ENCODE measurements at places on chromosomes 2 and 18.

DNA sequence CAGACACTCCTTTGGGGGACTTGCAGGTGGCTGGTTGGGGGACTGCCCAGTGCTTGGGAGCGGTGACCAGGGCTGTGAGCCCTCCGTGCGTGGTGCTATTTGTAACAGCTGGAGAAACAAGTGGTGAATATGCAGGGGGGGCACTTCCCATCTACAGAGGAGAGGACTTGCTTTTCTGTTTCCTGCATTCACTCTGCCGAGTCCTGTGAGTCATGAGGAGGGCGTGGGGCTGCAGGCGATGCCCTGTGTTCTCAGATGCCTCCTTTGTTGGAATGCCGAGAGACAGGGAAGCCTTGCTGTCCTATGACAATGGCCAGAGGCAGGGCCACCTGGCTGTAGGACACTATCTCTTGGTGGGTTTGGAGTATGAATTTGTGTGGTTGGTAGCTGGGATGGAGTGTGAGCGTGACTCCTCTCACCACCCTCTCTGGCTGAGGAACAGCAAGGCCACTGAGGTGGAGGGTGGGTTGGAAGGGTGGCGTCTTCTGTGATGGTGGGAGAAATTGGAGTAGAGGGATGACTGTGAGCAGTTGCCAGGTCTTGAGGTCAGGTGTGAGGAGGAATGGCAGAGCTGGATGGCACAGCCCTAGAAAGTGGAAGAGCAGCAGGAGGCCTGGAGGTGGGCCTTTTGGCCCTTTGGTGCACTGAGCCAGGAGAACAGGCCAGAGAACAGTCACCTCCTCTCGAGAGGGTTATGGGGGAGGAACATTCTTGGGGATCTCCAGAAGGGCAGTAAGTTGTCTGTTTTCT, 24.3 kb downstream of the FHOD3 start:
- DNase-seq, result no peak

GRCh38 chr18:21741312-21741561, 645 bp downstream of the MIB1 start:
- peak; percentile 9 for DNase-seq

- no peak for DNase-seq
Measured at GRCh38 chr2:45652090-45653031, 886 bp downstream of the PRKCE start.

DNA sequence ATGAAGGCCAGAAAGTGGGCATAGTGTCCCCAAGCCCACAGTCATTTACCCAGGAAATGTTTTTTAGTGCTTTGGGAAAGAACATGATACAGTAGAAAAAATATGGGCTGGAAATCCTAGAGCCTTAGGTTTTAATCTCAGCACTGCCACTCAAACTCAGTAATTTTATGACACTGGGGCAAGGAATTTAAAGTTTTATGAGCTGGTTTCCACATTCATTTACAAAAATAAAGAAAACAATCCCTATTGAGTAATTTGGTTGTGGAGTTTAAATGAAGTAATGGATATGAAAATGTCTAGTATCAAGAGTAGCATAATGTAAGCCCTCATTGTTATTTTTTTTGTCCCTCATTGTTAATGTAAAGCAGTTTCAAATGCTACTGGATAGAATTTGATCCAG, 51.5 kb upstream of the FRZB start:
- DNase-seq, result no peak

DNA sequence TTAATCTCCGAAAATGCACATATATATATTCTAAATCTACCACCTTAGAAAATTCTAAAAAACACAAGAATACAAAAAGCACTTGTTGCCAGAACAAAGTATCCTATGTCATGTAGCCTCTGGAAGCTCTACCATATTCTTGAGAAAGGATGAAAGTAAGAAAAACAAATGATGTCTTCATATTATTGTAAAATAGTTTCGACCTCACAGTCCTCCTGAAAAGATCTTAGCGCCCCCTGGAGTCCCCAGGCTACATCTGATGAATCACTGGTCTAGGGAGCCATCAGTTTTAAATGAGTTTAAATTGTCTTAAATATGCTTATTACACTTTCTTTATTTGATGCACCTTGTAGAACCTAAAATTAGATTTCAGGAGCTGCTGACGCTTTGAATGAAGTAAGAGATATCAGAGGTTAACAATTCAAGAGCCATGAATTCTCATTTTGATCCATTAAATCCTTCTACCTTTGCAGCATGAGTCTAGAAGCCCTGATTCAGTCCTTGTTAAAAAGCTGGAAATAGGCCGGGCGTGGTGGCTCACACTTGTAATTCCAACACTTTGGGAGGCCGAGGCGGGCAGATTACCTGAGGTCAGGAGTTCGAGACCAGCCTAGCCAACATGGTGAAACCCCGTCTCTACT, 138.8 kb downstream of the MCFD2 start:
- DNase-seq, result peak; percentile 26

DNA sequence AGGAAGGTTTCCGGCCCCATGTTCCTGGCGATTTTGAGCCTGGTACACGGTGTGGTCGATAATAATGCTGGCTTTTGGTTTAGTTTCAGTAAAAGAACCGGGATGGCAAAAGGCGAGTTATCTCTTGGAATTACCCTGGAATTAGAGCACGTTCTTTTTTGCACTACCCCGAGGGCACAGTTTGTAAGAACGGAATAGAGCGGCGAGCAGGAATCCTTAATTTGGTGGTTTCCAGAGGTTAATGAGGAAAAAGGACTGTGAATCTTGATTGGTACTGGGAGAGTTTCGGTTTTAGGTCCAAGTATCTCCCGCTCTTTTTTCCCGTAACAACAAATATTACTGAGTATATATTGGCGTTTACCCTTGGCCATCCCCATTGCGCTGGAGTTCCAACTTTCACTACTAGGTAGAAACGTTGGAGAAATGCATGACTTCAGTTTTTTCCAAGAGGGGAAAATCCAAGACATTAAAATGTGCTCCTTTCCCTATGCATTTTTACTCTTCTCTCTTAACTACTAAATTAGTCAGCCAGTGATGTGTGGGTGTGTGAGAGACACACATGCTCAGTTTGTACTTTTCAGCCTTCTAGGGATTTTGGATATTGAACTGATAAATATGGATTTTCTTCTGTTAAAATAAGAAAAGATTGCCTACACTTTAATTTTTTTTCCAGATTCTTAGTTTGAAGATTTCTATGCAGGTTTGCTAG, 160.8 kb downstream of the AGPS start:
- no peak for DNase-seq

DNA sequence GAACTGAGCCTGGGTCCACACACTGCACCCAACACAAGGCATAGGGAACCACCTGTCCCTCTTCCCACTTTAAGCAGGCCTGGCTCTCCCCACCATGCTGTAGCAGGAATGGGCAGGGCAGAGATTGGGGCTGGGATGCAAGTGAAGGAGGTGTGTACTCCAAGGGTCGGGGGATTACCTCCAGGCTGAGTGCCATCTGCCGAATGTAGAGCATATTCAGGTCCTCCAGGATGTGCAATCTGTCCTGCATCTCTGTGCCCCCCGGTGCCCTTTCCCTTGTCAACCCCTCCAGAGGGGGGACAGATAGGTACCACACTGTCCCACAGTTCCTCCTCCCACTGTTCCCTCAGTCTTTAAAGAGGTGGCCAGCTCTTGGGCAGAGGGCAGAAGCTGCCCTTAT, 2.4 kb downstream of the RTKN start:
- no peak for DNase-seq

GRCh38 chr2:207285473-207285815, 119.7 kb upstream of the KLF7 start:
- no peak for DNase-seq

DNA sequence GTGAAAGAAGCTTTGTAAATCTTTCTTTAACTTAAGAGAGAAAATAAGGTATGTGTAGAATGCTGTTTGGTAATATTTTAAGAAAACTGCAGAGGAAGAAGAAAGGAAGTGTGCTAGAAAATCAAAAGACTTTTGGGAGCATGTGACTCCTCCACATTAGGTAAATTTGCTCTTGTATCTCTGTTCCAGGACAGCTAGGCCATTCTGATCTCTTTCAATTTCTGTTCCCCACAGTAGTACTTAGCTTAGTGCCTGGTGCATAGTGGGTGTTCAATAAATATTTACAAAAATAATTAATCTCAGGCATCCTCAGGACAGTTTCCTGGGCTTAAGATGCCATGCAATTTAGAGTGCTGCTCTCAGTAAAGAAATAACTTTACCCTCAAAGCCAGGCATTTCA, 105.0 kb downstream of the GPD2 start:
- DNase-seq, result no peak

GRCh38 chr2:23614701-23615100, 229.7 kb downstream of the KLHL29 start:
- no peak for DNase-seq

GRCh38 chr2:224776795-224777558, 60.8 kb upstream of the CCDC195 start:
- no peak for DNase-seq

DNA sequence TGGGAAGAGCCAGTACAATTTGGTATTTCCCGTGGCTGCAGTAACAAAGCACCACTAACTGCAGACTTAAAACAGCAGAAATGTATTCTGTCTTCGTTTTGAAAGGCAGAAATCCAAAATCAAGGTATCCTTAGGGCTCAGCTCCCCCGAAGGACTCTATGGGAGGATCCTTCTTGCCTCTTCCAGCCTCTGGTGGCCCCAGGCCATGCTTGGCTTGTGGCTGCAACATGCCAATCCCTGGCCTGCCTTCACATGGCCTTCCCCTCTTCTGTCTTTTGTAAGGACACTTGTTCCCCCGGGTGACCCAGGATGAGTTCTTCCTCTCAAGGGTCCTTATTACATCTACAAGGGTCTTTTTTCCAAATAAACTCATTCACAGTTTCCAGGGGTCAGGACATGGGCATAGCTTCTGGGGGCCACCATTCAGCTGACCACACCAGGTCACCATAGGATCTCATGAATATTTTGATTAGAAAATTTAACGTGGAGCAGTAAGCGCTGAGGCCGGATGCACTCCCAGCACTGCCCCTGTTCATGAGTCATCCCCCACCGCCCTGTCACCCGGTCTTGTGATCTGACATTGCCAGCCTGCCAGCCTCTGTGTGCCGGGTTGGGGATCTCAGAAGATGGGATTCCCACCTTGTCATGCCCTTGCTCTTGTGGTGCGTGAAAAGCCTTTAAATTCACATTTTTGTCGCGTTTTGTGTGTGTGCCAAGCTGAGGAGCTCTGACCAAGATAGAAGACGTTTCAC, 61.2 kb upstream of the B3GNT7 start:
- DNase-seq, result no peak

DNA sequence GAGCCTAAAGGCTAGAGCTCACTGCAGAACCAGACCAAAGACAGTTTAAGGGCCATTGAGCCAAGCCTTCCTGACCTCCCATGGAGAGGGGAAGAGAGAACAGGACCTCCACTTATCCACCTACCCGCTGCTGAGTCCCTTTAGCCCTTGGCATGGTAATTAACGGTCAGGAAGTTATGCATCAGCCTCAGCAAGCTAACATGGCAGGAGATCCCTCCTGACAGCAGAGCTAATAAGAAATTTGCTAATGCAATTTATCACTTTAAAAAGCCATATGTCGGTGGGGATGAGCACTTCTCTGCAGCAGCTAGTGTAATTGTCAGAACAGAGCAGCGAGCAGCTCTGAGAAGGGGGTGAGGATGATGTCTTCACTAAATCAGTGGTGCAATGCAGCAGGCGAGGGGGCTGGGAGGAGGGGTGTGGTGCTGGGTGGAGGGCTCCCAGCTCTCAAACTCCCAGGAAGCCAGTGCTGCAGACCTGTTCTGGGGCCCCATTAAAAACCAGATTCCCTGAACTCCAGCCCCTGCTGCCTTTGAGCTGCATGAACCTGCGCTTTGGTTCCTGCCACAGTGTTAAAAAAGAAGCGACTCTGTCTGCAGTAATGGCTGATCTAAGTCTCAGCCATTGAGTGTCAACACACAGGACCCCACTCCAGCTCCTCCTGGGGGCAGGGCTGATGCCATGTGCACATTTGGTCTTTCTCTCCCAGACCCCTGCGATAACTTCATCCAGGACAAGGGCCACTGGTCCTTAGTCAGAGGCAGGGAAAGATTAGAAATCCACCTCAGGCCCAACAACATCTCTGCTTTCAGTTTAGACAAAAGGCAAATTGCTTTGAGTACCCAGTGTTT, 84.2 kb upstream of the STPG4 start:
- DNase-seq, result no peak

- no peak for DNase-seq
Measured at GRCh38 chr2:158128168-158128973, 26.7 kb downstream of the UPP2 start.

GRCh38 chr2:58715344-58715743, 474.2 kb upstream of the FANCL start:
- no peak for DNase-seq

- no peak for DNase-seq
Measured at GRCh38 chr18:26549263-26550094, 1.1 kb upstream of the KCTD1 start.

DNA sequence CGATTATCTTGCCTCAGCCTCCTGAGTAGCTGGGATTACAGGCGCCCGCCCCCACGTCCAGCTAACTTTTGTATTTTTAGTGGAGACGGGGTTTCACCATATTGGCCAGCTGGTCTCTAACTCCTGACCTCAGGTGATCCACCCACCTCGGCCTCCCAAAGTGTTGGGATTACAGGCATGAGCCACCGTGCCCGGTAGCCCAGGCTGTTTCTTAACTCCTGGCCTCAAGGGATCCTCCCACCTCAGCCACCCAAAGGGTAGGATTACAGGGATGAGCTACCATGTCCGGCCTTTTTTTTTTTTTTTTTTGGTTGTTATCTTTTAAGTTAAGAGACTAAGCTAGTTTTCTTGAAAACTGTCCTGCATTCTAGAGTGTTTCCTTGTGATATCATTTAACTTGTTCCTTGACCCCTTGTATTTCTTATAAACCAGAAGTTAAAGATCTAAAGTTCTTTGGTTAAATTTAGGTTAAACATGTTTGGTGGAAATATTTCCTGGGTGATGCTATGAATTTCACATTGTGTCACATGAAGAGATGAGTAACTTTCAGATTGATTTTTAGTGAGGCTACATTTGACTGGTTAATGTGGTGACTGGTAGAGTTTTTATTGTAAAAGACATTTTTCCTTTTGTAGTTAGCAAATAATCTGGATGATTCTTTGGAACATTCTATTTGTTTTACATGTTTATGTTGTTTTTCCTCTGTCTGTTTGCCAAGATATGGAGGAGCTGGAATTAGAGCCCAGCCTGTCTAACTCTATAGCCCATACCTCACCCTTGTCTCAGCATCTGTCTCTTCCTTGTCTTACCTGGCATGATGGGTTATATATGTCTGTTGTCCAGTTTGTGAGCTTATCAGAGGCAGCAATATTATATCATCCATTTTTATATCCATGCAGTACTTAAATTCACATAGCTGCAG, 5.2 kb downstream of the NCAPH start:
- DNase-seq, result no peak

DNA sequence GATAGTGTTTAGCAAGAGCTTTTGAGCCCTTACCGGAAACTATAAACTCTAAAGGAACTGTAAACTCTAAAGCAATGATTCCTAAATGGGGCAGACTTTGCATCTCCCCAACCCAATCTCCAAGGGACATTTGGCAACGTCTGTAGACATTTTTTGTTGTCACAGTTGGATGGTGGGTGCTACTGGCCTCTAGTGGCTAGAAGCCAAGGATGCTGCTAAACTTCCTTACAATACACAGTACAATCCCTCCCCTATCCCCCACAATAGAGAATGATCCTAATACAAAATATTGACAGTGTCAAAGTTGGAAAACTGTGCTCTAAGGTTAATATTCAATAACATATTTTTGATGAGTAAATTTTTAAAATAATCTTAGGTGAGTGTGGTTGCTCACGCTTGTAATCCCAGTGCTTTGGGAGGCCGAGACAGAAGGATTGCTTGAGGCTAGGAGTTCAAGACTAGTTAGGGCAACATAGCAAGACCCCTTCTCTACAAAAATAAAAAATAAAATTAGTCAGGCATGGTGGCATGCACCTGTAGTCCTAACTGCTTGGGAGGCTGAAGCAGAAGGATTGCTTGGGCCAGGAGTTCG, 66.7 kb downstream of the PTPN4 start:
- DNase-seq, result no peak

Measured in activated T-cell treated with anti-CD3 and anti-CD28 coated beads for 24 hours (primary cell).